ENCODE measurements at places on chromosomes 7 and 10.

DNA sequence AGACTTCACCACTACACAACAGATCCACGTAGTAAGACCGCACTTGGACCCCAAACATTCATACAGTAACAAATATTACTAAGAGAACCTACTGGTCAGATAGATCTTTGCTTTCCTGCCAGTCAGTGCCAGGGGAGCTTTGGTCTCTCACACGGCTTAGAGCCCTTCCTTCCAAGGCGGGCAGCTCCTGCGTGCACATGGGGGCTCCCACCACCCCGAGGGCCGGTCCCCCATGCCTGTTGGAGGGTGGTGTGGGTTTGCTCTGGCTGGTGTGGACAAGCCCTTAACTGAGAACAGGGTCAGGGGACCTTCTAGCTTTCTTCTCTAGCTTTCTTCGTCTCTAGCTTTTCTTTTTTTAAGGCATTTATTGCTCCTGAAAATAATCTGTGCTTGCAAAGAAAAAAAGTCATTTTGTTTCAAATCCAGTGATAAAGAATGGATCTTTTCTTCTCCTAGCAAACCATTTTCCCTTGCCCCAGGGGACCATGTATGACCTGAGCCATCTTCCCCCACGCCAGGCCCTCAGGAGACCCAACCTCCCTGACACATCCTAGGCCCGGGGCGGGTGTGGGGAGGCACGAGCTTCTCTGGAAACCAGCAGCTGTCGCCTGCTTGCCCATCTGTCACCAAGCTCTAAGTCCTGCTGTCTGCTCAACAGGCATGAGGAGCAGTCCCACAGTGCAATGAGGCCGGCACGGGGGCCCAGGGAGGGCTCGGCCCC is 591.1 kb downstream of the PTPRN2 start:
- no peak for DNase-seq

- DNase-seq, result no peak
Measured at GRCh38 chr10:70350501-70350900, 31.9 kb downstream of the LRRC20 start.

DNA sequence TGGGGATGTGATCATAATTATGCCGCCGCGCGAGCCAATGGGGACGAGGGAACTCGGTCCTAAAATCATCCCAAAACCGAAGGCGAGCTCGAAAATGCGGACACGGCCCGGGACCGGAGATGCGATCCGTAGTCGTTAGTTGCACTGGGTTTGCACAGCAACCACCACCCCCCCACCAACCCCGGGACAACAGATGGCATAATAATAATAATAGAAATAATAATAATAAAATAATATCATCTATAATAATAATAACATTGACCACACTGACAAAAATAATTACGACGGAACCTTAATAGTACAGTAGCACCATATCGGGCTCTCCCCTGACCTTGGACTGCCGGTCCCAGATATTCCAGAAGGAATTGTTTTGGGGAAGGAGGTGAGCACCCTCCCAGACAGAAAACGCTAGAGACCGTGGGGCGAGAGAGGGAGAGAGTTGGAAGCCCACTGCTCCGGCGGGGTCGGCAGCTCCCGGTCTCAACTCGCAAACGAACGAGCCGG is 1.1 kb upstream of the EMX2 start:
- no peak for DNase-seq

DNA sequence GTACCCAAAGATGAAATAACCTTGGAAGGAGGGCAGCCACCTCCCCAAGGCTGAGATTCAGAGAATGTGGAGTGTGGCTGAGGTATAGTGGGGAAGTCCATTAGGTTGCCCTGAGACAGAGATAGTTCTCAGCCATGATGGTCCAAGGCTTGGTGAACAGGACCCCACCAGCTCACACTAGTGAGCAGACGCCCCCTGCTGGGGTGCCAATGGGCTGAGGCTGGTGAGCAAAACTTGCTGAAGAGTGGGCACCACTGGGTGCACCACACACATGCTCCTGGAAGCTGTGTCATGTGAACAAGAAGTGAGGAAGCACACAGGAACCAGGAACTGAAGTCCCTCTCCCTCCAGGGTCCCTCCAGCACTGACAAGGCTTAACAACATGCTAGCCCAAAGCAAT is 8.9 kb downstream of the FBXL13 start:
- no peak for DNase-seq

DNA sequence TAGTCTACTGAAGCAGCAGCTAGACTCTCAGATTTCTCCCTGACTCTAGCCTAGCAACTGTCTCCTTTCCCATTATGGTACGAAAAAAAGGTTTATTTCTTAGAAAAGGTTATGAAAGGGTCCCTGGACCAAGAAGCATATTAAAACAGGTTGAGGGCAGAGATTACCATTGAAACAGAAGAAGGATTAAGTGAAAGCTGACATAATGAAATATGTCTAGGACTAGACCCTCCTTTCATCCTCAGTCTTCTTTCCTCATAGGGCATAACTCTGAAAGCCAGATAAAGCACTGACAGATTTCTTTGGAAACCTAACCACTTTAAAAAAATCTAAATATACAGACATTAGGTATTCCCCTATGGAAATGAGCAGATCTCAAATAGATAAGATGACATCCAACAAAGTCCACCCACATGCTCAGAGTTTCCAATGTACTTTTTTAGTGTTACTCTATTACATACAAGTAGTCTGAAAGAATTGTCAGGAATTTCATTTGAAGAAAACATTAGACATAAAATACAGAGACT is 58.6 kb downstream of the JMJD1C start:
- DNase-seq, result no peak

DNA sequence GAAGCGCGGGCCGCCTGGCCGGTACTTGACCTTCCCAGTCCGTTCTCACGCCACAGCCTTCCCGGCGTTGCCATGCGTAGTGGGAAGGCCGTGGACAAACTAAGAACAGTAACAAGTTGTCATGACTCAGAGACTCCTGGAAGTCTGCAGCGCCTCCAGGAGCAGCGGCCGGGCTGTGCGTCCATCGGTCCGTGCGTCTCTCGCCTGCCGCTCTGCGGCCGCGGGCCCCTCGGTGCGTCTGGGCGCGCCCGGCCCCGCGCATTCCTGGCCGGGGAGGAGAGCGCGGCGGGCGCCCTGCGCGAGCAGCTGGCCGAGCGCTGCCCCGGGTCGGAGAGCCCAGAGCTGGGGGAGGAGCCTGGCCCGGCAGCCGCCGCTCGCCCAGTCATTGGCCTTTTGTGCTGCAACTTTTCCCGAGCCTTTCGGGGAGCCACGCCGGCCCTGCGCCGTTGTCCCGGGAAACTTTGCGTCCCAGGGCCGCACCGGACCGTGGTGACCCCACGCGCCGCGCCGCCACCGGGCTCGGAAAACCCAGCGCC is 123.7 kb downstream of the TACC2 start:
- DNase-seq, result no peak

DNA sequence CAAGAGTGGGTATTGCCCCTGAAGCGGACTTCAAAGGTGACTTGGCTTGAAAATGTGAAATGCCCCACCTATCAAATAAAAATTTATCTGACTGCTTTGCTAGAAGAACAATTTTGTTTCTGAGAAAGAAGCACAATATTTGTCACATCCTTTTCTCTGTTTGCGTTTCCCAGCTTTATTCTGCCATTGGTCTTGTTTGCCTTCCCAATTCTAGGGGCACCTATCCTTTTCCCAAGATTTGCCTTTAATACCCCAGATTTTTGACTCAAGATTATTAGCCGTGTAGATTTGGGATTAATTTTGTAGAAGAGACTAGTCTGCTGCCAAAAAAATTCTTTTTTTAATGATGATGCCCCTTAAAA is 110.2 kb upstream of the LRGUK start:
- DNase-seq, result no peak

DNA sequence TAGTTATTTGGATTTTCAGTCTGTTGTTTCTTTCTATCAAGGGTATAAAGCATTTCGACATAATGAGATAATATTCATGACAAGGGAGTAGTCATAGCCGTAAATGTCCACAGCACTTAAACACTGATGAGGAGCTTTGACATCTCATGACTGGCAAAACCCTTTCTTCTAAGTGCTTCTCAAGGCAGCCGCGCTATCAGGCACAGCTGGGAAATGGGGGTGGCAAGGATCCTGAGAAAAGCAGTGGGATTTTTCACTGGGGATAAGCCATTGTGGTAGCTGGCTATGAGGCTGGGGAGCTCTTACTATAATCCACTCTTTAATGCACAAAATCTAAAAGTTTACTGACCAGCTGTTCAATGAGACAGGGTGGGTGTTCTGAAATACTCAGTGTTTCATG is 493.2 kb upstream of the KLF6 start:
- no peak for DNase-seq

Measured in cortex of kidney (tissue), 1 donor.